H1 (cell line): ENCODE measurements at places on chromosomes 4 and X.

DNA sequence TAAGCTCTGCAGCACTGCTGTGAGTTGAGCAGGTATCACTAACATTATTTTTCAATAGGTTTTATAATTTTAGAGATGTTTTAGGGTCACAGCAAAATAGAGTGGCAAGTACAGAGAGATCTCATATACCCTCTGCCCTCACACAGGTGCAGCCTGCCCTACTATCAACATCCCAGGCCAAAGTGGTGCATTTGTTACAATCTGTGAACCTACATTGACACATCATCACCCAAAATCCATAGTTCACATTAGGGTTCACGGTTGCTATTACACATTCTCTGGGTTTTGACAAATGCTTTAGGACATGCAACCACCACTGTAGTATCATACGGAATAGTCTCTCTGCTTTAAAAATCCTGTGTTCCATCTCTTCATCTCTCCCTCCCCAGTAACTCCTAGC lies 173.1 kb downstream of the DHX15 start:
- no peak for DNase-seq

- no peak for DNase-seq
Measured at GRCh38 chrX:84796321-84796720, 207.4 kb upstream of the APOOL start.

DNA sequence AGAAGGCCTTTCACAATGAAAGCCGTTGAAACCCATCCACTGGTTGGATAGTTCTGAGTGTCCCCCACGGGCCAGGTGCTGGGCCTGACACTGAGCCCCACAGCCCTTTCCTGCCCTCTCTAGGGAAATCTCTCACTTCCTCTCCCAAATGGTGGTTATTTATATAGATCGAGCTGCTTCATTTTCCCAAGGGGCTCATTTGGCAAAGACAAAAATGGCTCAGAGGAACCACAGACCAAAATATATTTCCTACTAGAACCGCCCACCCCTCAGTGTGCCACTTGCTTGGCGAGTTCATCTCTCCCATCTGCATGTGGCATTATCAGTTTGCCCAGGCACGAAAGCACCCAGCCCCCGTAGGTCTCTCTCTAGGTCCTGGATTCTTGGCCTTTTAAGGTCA lies 53.3 kb upstream of the STIM2 start:
- no peak for DNase-seq

GRCh38 chr4:184826691-184827270 lies 1.0 kb upstream of the ACSL1 start:
- DNase-seq: no peak

- DNase-seq: no peak
Measured at GRCh38 chr4:171025776-171026175, 787.4 kb upstream of the GALNTL6 start.

DNA sequence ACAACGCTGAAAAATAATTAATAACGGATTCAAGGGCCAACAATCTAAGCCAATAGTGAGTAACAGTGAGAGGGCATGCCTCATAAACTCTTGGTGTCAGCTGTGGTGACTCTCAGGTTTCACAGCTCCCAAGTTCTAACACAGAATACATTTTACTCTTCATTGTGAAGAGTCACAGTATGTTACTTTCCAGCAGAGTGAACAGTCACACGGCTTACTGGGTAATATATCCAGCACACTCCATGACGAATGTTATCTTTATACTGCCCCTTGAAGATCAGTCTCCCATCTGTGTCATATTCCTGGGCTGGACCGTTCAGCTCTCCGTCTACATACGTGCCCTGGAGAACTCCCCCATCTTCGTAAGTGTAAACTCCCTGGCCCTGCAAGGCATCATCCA lies 23.1 kb downstream of the SETD7 start:
- DNase-seq: no peak

GRCh38 chr4:163164591-163164990 lies 2.1 kb downstream of the NAF1 start:
- no peak for DNase-seq

GRCh38 chr4:7763788-7764187 lies 175.9 kb downstream of the AFAP1 start:
- DNase-seq: no peak

- peak; percentile 59 for DNase-seq
Measured at GRCh38 chrX:72554448-72555140, 18.0 kb downstream of the HDAC8 start.

DNA sequence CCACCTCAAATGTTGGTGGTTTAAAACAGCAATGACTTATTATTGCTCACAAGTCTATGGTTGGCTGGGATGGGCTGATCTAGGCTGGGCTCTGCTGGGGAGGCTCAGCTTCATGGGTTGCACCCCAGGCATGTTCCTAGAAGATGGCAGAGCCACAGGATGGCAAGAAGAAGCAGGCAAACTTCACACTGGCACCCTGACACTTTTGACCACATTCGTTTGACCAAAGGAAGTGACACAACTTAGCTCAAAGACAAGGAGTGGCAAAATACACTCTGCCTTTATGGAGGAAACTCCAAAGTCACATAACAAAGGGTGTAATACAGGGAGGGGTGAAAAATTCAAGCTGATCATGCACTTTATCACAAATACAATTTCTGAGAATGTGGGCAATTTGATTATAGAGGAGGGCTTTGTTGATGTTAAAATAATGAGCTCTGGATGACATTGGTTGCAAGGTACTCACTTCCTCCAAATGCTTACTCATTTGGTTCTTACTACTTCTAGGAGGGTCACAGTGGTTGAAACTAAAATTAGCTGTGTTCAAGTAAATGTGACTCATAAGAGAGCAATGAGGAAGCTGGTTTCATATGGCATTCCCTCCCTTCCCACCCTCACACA lies 249.2 kb upstream of the RPS6KA3 start:
- DNase-seq: no peak

DNA sequence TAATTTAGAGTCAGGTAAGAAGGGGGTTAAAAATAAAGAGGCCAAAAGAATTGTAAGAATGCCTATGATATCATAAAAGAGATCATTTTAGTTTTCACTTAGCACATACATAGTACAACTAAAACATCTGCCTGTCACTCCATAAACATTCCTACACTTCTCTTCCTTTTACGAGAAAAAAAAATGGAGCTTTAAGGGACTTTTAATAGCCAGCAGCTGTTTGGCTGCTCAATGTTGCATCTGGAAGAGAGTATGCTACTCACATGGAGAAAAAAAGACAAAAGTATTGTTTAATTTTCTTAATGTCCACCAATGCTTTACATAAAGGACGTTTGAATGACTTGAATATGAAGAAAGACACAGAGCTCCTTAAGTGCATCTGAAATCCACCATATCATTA lies 48.7 kb upstream of the TNIP3 start:
- DNase-seq: no peak

GRCh38 chr4:125447551-125448290 lies 133.0 kb downstream of the FAT4 start:
- DNase-seq: no peak

GRCh38 chr4:138736362-138736761 lies 279.2 kb upstream of the NOCT start:
- DNase-seq: no peak

- no peak for DNase-seq
Measured at GRCh38 chrX:129000018-129000417, 523.3 kb downstream of the SMARCA1 start.

- no peak for DNase-seq
Measured at GRCh38 chrX:150363561-150364346, 637 bp downstream of the MAMLD1 start.

- DNase-seq: no peak
Measured at GRCh38 chr4:182697094-182697493, 220.1 kb downstream of the DCTD start.

DNA sequence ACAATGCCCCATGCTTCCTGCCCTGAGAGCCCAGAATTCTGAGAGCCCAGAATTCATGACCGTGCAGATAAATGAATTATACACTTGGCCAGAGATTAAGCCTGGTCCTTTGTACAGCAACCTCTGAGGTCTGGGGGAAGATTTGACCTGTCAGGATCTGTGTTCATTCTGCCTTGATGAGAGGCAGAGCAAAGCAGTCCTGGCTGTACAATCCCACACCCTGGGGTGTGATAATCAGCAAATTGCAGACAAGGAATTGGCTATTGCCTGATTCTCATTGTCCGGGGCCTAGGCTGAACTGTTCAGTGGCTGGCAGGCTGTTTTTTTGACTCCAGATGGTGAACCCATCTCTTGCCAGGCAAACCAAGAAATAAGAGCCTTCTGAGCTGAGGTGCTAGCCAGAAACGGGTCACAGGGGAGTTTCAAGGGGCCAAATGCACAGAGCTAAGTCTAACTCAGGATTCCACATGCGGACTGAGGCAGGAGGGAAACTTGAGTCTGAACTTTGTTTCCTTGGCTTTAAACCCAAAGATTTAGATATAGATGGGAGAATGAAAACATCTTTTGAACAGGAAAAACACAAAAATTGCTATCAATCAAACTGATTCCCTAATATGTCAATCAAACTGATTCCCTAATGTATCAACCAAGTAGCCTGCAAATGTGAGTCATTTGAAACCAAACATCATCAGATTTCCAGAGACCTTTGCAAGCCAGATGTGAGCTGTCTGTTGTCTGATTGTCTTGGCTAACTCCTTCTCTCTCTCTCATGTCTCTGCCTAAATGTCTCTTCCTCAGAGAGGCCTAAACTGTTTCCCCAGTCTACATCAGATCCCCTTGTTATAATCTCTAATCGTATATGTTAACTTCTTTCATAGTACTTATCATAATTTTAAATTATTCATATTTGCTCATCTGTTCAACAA lies 159.3 kb downstream of the ATG4A start:
- DNase-seq: no peak
